ENCODE measurements at places on chromosomes 5 and 9.

DNA sequence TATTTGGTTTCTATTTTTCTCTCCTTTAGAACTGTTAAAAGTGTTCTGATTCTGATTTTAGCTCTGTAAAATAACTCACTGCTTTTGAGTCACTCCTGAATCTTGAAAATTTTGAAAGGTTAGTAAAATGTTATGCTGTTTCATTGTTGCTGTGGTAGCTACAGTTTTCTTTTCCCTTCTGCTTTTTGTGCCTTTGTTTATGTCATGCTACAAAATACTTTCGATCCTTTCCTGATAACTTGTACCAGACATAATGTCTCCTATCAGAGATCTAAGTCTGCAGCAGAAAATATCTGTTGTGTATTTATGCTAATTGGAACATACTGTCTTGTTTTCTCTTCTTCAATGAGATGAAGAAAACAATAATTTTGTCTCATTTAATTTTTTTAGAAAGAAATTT, 26.9 kb upstream of the CEP120 start:
- DNase-seq, result no peak

GRCh38 chr9:128182893-128183588, 8.3 kb downstream of the CIZ1 start:
- no peak for DNase-seq

- DNase-seq, result no peak
Observed at GRCh38 chr5:111787006-111787405, 30.0 kb upstream of the NREP start.

DNA sequence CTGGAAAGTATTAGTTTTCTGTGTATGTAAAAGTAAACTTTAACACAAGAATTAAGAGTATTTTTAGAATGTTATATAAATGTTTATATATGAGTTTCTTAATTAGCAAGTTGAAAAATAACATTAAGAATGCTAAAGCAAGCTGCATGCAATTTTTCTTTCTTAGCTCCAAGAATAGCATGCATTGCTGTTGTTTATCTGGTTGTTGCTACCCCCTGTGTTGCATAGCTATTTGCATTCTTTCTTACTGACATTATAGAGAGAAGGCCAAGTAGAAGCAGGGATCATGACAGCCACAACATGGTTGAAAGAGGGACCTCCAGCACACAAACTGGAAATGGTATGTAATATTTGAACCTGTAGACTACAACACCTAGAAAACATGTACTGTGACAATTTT, 94.8 kb downstream of the ERCC6L2 start:
- DNase-seq, result no peak

DNA sequence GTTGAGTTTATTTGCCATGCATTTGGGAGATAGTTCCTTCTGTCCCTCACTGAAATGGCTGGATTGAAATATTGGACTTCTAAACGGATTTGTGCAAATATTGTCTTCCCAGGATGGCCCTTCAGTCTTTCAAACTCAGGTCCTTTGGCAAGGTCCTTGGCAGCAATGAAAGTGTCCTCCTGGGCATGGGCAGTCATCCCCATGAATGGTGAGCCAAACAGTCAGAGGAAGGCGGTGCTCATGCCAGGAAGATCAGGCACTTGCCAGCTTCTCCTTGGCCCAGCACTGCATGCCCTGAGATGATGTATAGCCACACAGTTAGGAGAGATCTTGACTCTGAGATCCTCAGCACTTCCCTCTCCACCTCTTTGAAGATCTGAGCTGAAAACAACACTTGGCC, 221.4 kb upstream of the KLF4 start:
- DNase-seq, result no peak

GRCh38 chr5:144464306-144464705, 293.6 kb downstream of the KCTD16 start:
- no peak for DNase-seq

GRCh38 chr5:418162-419121, 24.5 kb upstream of the EXOC3 start:
- no peak for DNase-seq

DNA sequence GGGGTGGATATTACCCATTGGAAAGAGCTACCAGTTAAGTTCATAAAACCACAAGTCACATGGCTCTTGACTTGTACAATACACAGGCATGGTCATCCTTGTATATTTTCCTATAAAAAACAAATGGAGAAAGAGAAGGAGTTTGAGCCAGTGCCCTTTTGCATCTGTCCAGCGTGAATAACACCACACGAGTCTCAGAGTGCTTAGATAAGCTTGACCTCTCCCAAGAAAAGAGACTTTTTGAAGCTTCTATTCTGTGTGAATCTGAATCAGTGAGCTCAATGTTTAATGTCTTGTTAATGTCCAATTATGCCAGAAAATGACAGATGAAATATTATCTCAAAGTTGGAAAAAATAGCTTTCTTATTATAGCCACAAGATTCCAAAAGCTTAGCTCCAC, 30.9 kb upstream of the LPAR1 start:
- DNase-seq, result no peak

DNA sequence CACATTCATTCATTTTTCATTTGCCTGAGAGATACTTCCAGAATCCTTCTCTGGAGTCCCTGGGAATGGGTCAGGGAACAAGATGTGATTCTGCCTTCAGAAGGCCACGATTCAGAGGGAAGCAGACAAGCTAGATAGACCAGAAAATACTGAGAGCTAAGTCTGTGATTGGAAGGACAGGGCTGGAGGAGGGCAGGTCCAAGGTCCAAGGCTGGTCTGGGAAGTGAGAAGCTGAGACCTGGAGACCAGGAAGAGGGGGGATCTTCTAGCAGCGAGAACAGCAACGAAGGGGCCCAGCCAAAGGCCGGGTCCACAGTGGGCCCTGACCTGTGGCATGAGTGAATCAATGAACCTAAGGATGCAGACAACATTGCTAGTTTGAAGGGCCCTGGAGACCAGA, 4.1 kb upstream of the IER5L start:
- DNase-seq, result no peak

GRCh38 chr5:5487585-5488360, 65.3 kb downstream of the ICE1 start:
- DNase-seq, result no peak

- no peak for DNase-seq
Observed at GRCh38 chr9:7097785-7098752, 340.3 kb downstream of the KDM4C start.

GRCh38 chr9:38440516-38440915, 16.3 kb upstream of the IGFBPL1 start:
- no peak for DNase-seq
